Activated CD8-positive, alpha-beta T cell treated with anti-CD3 and anti-CD28 coated beads for 36 hours (primary cell): ENCODE measurements at places on chromosomes 11 and 22. TPM values are rescaled to one million over a fixed set of nuclear protein-coding genes. Genes with fewer than 3 reads are reported as not detected.

GRCh38 chr22:42025421-42025820, 26.8 kb downstream of the WBP2NL start:
- no peak overlapping the region for H3K4me3 ChIP-seq
- no peaks in the 10 kb centered on the region for H3K36me3 ChIP-seq
- DNase-seq = no peak
- no peaks in the 10 kb centered on the region for H3K27me3 ChIP-seq
- H3K27ac ChIP-seq = no peak overlapping the region
- H3K4me1 ChIP-seq = peaks cover 12% of the 10 kb centered on the region

DNA sequence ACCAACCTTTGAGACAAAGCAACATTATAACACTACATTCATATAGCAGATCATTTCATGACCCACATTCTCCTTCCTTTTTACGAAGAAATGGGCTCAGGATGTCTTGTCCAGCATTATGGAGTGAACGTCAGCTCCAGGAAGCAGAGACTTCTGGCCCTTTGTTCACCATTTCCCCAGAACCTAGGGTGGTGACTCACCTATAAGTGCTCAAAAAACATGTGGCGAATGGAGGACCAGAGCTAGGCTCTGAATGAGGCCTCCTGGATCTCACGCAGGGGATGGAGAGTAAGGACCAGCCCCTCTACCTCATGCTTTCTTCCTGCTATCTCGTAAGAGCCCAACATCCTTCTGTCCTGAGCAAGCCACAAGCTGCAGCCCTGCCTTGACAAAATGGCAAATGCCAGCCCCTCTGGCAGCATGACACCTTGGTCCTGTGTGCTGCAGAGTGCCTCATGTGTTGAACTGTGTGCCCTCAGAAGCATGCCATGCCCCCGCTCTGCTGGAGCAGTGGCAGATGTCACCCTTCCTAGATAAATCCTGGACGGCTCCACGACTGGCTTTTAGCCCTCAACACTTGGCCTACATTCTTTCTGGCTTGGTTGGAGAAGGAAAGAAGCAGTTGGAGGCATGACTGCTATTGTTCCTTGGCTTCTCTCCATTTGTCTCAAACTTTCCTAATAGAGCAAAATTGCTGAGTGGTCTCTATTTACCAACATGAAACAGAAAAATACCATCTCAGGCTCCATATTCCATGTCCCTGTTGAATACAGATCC, 6.5 kb upstream of the ST3GAL4 start:
- H3K4me1 ChIP-seq = peaks cover 41% of the 10 kb centered on the region
- H3K4me3 ChIP-seq = no peak overlapping the region
- H3K27me3 ChIP-seq = no peaks in the 10 kb centered on the region
- peak overlapping the region; percentile 74 for H3K27ac ChIP-seq
- peaks cover 14% of the 10 kb centered on the region for H3K36me3 ChIP-seq
- no peak for DNase-seq

GRCh38 chr11:16843294-16843693, 104.8 kb downstream of the C11orf58 start:
- no peaks in the 10 kb centered on the region for H3K27me3 ChIP-seq
- no peaks in the 10 kb centered on the region for H3K4me1 ChIP-seq
- H3K36me3 ChIP-seq = no peaks in the 10 kb centered on the region

DNA sequence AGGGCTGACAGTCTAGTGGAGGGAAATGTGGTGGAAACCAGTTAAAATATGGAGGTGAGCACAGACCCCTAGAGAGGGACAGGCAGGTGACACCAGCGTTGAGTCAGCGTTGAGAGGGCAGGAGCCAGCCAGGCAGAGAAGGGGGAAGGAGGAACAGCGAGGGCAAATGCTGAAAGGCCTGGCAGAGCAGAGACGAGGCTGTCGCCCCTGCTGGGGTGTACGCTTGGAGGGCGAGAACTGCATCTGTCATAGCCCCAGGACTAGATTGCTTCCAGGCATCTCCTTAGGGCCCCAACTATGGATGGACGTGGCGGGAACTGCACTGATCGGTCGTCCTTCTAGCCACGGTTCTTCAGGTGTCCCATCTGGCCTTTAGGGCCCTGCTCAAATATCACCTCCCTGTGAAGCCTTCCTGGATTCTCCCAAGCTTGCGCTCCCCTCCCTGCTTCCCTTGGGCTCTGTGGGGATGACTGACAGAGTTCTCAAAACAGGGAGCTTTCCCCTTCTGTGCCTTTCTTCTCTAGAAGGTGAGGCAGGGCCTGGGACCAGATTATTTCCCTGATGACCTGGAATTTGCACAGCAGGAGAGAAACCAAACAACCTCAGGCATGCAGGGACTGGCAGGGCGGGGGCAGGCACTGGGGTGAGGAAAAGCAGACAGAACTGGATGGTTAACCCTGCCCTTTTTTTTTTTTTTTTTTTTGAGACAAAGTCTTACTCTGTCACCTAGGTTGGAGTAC, 11.1 kb downstream of the SYNGR1 start:
- H3K27ac ChIP-seq = no peak overlapping the region
- no peaks in the 10 kb centered on the region for H3K36me3 ChIP-seq
- H3K4me1 ChIP-seq = no peaks in the 10 kb centered on the region
- no peak for DNase-seq
- no peak overlapping the region for H3K4me3 ChIP-seq

- H3K27ac ChIP-seq = no peak overlapping the region
- H3K4me3 ChIP-seq = no peak overlapping the region
These were observed 11.1 kb downstream of the KLHL35 start for GRCh38 chr11:75421902-75422247.

GRCh38 chr11:75264356-75264755, 23.8 kb downstream of the TPBGL start:
- DNase-seq = no peak
- peak overlapping the region; percentile 23 for H3K27ac ChIP-seq
- no peaks in the 10 kb centered on the region for H3K36me3 ChIP-seq
- H3K4me1 ChIP-seq = peaks cover 41% of the 10 kb centered on the region
- no peak overlapping the region for H3K4me3 ChIP-seq

- peaks cover 41% of the 10 kb centered on the region for H3K36me3 ChIP-seq
- no peak overlapping the region for H3K27ac ChIP-seq
- no peak overlapping the region for H3K4me3 ChIP-seq
- H3K4me1 ChIP-seq = no peaks in the 10 kb centered on the region
- DNase-seq = no peak
These were observed 19.1 kb downstream of the INCENP start for GRCh38 chr11:62142921-62143320.

GRCh38 chr11:72789493-72790131, 4.2 kb downstream of the STARD10 start:
- H3K36me3 ChIP-seq = no peaks in the 10 kb centered on the region
- DNase-seq = no peak
- no peaks in the 10 kb centered on the region for H3K27me3 ChIP-seq

DNA sequence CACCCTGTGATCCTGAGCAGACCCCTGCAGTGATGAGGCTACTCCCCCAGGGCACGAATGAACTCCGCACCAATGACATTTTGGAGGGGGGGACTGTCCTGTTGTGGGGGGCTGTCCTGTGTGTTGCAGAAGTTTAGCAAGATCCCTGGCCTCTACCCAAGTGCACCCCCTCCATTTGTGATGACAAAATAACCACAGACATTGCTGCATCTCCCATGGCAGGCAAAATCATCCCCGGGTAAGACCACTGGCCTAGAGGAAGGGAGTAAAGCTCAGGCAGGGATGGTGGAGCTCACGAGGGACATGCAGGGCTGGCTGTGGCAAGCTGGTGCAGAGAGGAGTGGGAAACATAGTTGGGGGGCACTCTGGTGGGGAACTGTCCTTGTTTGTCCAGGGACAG, 40.6 kb downstream of the NECTIN1 start:
- no peak overlapping the region for H3K4me3 ChIP-seq
- H3K4me1 ChIP-seq = peaks cover 25% of the 10 kb centered on the region
- no peak overlapping the region for H3K27ac ChIP-seq
- peaks cover 2% of the 10 kb centered on the region for H3K27me3 ChIP-seq
- no peak for DNase-seq

DNA sequence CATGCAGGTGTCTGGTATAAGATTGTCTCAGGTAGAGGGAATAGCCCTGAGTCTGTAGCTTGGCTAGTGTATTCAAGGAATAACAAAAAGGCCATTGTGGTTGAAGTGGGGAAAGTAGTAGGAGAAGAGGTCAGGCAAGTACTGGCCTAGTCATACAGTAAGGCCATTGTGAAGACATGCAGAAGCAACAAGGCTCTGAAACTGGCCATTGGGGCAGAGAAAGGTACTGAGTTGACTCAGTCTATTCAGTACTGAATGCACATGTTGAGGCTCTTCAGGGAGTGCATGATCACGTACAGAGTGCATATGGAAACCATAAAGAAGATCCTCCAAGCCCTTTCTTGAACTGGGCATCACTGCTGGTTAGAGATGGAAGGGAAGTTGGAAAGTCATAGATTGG, 477.6 kb downstream of the SOX6 start:
- peaks cover 2% of the 10 kb centered on the region for H3K27me3 ChIP-seq
- no peaks in the 10 kb centered on the region for H3K36me3 ChIP-seq
- no peaks in the 10 kb centered on the region for H3K4me1 ChIP-seq
- H3K27ac ChIP-seq = no peak overlapping the region

DNA sequence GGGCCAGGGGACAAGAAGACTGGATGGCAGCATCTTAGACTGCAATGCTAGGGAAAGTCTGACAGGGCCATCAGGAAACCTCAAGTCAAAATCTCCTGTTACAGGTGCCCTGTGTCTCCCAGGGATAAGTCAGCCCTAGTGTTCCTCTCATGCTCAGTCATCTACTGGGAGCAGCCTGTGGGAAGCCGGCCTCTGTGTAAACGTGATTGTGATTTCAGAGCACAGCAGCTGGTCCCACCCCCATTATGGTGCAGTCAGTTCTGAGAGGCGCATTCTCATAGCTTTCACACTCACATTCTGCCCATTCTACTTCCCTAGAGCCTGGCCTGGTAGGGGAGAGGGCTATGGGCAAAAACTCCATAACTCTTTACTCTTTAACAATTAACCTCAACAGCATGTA, 7.2 kb upstream of the SLN start:
- H3K36me3 ChIP-seq = no peaks in the 10 kb centered on the region
- H3K27me3 ChIP-seq = peaks cover 18% of the 10 kb centered on the region
- no peak overlapping the region for H3K27ac ChIP-seq
- no peak for DNase-seq
- no peak overlapping the region for H3K4me3 ChIP-seq
- no peaks in the 10 kb centered on the region for H3K4me1 ChIP-seq

DNA sequence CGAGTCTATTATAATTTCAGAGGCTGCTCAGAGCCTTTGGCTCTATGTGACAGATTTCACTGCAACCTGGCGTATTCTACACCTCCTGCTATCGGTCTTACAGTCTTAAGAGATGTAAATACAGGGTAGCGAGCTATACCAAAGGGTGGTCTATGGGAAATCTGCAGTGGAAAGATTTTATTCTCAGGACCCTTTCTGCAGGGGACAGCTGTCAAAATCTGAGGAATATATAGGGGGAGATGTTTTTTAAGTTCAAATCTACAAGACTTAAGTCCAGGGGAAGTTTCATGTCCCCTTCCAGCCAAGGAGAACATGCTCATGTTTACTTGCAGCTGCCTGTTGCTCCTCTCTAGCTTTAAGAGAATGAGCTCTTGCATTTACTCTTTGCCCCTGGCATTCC, 62.7 kb downstream of the MICAL2 start:
- no peak for DNase-seq
- peaks cover 57% of the 10 kb centered on the region for H3K4me1 ChIP-seq
- no peaks in the 10 kb centered on the region for H3K27me3 ChIP-seq
- H3K27ac ChIP-seq = peak overlapping the region; percentile 89
- no peak overlapping the region for H3K4me3 ChIP-seq
- H3K36me3 ChIP-seq = peaks cover 41% of the 10 kb centered on the region

DNA sequence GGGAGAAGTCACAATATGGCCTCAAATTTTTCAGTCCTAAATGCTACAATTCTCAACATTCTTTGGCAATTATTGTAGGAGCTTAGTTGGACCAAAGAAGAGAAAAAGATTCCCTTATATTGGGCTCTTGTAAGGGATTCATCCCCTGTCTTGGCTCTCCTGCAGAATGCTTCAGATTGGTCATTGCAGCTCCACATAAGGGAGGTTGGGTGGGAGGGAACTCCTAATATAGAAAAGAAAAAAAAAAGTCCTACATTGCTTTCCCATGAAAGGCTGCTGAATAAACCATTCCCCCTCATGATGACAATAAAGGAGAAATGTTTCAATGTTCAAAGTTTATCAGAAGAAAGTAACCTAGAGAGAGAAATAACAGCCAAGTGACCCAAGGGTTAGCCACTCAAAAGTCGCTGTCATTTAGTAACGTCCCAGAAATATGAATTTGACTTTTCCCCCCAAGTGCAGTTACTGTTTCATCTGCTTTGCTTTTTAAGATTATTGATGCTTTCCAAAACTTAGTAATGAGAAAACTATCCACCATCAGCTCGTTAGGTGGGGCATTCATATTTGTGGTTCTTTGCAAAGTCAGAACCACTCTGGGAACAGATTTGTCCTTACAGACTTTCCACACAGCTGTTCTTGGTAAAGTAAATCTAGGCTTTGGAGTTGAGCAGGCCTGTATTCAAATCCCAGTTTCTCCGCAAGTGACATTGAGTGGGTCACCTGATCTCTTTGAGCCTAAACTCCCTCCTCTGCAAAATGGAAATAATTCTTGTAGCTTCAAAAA, 5.0 kb upstream of the SLC1A2 start:
- H3K4me1 ChIP-seq = peaks cover 5% of the 10 kb centered on the region
- peaks cover 56% of the 10 kb centered on the region for H3K27me3 ChIP-seq
- H3K4me3 ChIP-seq = no peak overlapping the region
- H3K27ac ChIP-seq = no peak overlapping the region
- H3K36me3 ChIP-seq = no peaks in the 10 kb centered on the region

- no peaks in the 10 kb centered on the region for H3K4me1 ChIP-seq
- no peak for DNase-seq
- H3K27me3 ChIP-seq = peaks cover 26% of the 10 kb centered on the region
- H3K4me3 ChIP-seq = no peak overlapping the region
- no peaks in the 10 kb centered on the region for H3K36me3 ChIP-seq
These were observed 80.1 kb upstream of the PRODH start for GRCh38 chr22:19016081-19016766.

DNA sequence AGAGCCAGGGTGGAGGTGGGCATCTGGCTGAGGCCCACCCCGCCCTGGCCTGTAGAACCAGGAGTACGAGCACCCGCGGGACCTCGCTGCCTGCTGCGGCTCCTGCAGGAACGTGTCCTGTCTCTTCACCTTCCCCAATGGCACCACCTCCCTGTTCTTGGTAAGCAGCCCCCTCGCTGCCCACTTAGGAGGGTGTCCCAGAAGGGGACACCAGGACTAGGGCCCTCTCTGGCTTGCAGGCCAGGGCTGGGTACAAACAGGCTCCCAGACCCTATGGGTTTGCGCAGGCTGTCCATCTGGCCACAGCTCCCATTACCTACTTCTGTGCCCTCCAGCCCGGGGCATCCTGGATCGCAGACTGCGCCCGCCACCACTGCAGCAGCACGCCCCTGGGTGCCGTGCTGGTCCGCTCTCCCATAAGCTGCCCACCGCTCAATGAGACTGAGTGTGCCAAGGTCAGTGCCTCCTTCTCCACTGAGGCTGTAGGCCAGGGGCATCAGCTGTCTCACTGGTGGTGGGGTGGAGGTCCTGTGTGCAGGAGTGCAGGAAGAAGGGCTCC, 77.5 kb upstream of the MYOD1 start:
- no peak for DNase-seq
- H3K27ac ChIP-seq = no peak overlapping the region
- no peaks in the 10 kb centered on the region for H3K4me1 ChIP-seq
- no peaks in the 10 kb centered on the region for H3K27me3 ChIP-seq
- no peak overlapping the region for H3K4me3 ChIP-seq

SEPTIN5 gene
- 1.3 TPM for total RNA-seq

MAP6 gene
- not detected for total RNA-seq

RIMBP3B gene
- total RNA-seq = 0.29 TPM

LRRC74B gene
- not detected for total RNA-seq

P2RY2 gene
- not detected for total RNA-seq

DBX1 gene
- not detected for total RNA-seq
